ENCODE measurements at places on chromosomes 5 and 9.

DNA sequence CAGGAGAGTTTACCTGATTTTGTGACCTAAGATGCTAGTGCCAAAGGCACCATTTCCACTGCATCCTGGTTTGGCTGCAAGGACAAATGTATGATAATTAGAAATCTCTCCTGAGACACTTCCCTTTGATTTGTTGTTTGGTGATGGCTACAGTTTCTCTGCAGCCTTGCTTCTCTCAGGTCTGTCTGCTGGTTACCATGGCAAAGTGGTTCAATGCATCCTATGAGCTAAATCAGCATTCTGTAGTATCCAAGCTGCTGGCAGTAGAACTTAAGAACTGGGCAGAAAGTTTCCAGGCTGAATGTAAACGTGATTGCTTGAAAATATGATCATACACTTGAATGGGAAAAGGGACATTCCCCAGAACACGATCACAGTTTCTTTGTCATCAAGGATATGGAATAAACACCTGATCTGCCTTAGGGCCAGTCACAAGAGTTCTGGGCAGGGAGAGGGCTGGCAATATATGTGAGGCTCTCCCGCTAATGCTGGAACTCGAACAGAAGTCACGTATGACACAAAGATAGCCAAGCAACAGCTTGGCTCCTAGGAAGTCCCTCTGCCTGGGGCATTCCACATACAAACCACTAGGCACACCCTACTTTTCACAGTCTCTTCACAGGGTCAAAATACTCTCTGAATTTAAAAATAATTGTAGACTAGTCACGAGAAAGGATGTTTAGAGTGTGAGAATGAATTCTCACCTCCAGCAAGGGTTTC is 138.1 kb upstream of the GRAMD2B start:
- DNase-seq, result no peak

DNA sequence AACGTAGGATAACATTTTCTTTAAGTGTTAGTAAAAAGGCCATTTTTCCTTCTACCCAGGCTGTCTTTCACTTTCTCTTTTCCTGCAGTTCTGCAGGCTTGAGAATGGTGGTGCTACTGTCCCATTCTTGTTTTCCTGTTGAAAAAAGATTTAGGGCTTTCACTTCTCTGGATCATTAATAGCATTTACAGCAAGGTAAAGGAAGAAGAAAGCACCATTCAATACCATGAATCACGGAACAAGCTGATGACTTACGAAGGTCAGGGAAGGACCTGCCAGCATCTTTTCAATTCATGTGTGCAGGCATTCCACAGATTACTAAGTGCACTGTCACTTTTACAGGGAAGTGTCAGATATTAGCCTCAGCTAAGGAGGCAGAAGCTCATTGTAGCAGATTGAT is 292.8 kb downstream of the YTHDC2 start:
- no peak for DNase-seq

DNA sequence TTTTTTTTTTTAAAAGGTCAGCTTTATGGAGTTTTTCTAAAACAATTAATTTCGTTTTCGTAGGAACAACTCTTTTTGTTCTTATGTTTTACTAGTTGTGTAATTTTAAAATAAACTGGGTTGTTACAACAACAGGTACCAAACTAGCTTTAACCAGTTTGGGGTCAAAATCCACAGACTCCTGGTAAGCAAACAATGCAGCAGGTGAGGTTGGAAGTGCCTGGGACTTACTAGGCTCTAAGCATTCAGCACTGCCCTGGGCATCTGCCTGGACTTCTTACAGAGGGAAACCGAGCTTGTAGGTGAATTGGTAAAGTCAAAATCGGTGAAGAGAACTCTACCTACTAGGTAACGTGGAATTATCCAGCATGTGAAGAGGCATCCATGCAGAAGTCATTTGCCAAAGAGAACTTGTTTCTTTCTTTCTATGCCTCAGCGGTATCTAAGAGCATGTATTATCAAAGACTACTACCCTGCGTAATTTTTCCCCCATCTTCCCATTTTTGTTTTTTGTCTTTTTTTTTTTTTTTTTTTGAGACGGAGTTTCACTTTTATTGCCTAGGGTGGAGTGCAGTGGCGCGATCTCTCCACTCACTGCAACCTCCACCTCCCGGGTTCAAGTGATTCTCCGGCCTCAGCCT is 145.4 kb downstream of the KCTD16 start:
- no peak for DNase-seq

- DNase-seq, result no peak
Observed at GRCh38 chr9:15310107-15310850, 3.3 kb upstream of the TTC39B start.

GRCh38 chr5:107184871-107185270 is 485.9 kb downstream of the EFNA5 start:
- no peak for DNase-seq

- DNase-seq, result no peak
Observed at GRCh38 chr5:107604990-107605389, 65.7 kb downstream of the EFNA5 start.

- DNase-seq, result no peak
Observed at GRCh38 chr9:128587453-128587852, 35.1 kb downstream of the SPTAN1 start.

GRCh38 chr5:159800131-159800840 is 116.0 kb upstream of the ADRA1B start:
- no peak for DNase-seq

- DNase-seq, result no peak
Observed at GRCh38 chr9:35254984-35255857, 93.4 kb downstream of the UNC13B start.

DNA sequence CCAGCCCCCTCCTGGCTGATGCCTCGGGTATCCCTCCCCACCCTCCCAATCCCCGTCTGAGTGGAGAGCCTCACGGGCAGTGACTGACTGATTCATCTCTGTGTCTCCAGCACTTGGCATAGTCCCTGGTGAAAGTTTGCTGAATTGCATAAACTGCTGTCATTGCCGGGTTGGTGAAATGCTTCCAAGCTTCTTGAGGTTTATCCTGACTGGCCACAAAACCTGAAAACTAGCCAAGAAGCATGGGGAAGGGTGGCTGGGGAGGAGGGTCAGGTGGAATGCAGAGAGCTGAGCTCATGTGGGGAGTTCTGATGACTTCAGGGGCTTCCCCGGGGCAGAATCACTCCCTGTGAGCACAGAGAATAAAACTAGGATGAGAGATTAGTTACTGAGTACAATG is 56.9 kb upstream of the GGTA1 start:
- no peak for DNase-seq

DNA sequence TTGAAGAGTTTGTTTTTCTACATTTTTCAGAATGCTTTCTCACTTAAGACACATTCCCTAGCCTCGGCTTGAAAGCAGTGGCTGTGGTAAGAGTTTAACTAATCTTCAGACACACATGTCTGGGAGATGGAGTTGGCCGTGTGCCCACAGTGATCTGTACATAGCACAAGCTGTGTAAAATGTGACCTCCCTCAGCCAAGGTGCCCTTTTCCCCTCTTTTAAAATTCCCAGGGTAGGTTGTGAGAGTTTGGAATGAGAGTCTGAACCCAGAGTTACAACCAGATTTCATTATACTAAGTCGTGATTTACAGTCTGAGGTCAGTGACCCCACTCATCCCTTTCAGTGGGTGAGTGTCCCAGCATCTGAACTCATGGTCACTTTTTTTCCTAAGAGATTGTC is 230.4 kb downstream of the DOCK8 start:
- no peak for DNase-seq

DNA sequence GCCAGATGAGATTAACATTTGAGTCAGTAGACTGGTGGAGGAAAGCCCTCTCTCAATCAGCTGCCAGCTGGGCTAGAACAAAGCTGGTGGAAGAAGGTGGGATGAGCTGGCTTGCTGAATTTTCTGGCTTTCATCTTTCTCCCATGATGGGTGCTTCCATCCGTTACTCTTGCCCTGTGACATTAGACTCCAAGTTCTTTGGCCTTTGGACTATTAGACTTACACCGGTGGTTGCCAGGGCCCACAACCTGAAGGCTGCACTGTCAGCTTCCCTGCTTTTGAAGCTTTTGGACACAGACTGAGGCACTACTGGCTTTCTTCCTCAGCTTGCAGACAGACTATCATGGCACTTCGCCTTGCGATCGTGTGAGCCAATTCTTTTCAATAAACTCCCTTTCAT is 642.7 kb downstream of the TAF11L14 start:
- no peak for DNase-seq

- no peak for DNase-seq
Observed at GRCh38 chr9:117903453-117903852, 199.2 kb downstream of the TLR4 start.

DNA sequence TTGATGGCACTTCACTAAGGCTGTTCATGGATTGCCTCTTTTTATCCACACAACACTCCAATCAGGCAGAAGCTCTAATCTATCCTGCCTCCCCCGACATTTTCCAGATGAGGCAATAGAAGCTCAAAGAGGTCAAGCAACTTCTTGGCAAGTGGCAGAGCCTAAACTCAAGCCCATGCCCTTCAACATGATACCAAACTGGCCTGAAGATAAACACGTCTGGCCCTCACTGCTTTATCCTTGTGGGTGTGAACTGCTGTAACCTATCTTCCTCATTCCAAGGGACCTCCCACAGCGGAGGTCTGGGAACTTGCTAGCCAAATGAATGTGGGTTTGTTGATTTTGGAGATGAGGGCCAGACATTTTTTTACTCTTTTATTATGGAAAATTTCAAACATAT is 9.5 kb downstream of the SLC35A4 start:
- DNase-seq, result no peak

GRCh38 chr5:173300389-173301047 is 27.7 kb downstream of the STC2 start:
- DNase-seq, result no peak

DNA sequence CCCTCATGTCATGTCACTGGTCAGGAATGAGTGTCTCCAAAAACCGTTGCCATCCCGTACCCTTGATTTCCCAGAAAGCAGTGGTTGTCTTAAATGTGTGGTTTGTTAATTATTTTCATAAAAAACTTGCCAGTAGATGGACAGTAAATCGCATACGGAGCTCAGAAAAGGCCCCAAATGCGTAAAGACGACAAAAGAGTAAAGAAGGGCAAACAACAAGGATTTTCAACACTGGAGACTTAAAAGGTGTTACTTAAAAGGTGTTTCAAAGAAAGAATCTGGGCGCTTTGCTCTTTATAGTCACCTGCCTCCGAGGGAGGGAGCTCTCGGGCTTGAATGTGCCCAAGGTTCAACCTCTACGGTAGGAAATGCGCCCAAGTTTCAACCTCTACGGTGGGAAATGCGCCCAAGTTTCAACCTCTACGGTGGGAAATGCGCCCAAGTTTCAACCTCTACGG is 734 bp downstream of the KIF27 start:
- peak; percentile 8 for DNase-seq

- DNase-seq, result no peak
Observed at GRCh38 chr5:137743031-137743640, 7.2 kb upstream of the KLHL3 start.

DNA sequence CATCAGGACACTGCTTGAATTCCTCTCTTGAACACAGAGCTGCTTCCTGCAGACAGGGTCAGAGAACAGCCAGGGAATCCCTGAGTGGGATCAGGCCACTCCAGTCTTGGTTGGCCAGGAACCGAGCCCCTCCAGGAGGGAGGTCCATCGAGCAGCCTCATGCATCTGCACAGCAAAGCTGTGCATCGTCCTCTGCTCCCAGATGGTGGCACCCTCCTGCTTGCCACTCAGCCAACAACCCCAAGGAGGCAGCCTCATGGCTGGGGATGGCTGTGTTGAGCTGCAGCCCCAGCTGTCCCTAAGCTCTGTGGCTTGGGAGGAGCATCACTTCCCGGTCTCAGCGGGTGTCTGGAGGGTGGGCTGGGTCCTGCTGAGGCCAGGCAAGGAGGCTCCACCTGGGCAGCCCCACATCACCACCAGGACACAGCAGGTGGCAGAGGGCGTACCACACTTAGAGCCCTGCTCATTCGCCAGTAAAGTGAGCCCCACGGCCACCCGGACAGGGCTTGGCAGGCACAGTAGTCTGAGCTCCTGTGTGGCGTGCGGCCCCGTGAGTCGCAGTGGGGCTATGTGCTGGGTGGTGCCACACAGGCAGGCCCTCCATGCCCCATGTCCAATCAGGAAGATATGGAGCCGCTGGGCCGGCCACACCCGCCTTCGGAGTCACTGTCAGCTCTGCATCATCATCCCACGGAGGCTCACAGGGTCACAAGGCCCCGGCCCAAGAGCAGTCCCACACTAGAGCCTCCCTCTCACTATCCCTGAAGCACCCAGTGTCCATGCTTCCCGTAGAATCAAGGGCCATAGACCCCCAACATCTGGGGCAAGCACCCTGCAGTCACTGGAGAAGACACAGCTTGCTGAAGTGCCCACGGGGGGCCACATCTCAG is 11.9 kb downstream of the LPCAT1 start:
- no peak for DNase-seq

- DNase-seq, result peak; percentile 24
Observed at GRCh38 chr9:129412814-129413536, 207.9 kb downstream of the C9orf50 start.

GRCh38 chr9:95415158-95415557 is 97.6 kb upstream of the FANCC start:
- DNase-seq, result no peak

GRCh38 chr5:173515526-173515925 is 100.9 kb downstream of the BOD1 start:
- no peak for DNase-seq

GRCh38 chr9:122948313-122948712 is 7.5 kb downstream of the RABGAP1 start:
- no peak for DNase-seq

Measured in stimulated activated CD4-positive, alpha-beta T cell treated with anti-CD3 and anti-CD28 coated beads, Interleukin-1b, Interleukin-23, amount 100 ng/mL, for 1 hour (primary cell).